ENCODE measurements at places on chromosomes 12 and 14.

- no peak for DNase-seq
Observed at GRCh38 chr12:93982771-93983315, 165.5 kb upstream of the PLXNC1 start.

GRCh38 chr14:76654573-76655108 lies 106.6 kb upstream of the VASH1 start:
- no peak for DNase-seq

DNA sequence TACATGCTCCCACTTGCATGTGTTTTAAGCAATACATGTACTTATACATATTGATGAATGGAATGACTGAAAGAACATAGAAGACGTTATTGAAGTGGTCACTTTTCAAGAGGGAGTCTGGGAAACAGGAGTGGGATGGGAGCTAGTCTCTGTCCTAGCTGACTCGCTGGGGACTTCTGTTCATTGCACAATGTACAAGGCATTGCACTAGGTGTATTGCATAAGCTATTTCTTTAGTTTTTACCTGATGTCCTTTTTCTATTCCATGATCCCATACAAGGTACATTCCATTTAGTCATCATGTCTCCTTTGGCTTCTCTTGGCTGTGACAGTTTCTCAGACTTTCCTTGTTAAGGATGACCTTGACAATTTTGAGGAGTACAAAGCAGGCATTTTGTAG lies 4.0 kb upstream of the MYO1H start:
- no peak for DNase-seq

- no peak for DNase-seq
Observed at GRCh38 chr12:50111395-50111692, 692 bp upstream of the COX14 start.

DNA sequence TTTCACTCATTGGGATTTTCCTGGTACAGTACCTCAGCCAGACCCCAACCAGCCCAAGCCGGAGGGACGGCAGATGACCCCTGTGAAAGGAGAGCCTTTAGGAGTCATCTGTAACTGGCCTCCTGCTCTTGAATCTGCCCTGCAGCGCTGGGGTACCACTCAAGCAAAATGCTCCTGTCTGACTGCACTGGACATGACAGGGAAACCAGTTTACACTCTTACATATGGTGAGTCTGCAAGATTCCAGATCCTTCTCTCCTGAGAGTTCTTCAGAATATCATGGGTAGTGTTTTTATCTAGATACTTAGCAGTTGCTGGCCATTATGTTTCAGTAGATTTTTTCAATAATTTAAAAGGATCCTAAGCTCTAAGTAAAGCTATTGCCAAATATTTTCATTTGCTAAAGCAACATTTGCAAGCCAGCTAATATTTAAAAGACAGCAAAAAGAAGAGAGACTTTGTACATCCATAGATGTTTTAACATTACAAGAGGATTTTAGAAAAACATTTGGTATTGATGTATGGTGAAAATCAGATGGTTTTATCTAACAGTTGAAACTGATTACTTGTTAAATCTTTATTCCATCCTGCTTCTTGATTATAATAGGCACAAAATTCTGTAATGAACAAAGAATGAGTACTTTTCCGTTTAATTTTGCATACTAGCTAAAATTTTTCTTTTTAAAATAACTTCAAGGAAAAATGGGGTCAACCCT lies 85.1 kb upstream of the ATF1 start:
- DNase-seq, result no peak

DNA sequence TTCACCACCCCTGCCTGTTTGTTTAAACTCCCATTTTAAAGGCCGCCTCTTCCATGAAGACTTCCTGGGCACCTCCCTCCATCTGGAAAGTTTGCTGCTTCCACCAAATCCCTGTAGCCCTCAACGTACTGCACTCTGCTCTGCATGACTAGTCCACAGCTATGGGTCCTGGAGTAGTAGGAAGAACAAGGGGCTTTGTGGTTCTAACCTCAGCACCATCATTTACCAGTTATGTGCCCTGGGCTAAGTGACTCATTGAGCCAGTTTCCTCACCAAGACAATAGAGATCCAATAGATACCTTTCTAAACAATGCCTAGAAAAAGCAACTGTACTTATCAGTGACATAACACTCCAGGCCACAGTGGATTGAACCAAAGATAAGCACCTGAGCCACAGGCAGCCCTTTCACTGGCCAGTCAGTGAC lies 8.5 kb upstream of the LTBP2 start:
- peak; percentile 86 for DNase-seq

DNA sequence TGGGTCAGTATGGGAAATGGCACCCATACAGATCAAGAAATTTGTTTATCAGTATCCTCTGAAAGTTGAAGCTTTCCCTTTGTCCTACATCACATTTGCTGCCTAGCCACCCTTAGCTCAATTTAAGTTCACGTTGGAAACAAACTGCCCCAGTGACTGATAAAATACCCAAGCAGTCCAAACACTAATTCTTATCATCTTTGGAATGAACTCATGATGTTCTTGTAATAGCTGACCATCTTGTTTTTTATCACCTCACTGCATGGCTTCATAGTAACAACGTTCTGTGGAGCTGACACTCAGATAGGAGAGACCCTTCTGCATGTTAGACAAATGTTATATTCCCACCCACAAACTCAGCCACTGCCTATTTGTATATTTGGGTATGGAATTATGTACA lies 93.4 kb downstream of the GPR135 start:
- no peak for DNase-seq

GRCh38 chr12:13278249-13278787 lies 81.8 kb downstream of the EMP1 start:
- peak; percentile 32 for DNase-seq

DNA sequence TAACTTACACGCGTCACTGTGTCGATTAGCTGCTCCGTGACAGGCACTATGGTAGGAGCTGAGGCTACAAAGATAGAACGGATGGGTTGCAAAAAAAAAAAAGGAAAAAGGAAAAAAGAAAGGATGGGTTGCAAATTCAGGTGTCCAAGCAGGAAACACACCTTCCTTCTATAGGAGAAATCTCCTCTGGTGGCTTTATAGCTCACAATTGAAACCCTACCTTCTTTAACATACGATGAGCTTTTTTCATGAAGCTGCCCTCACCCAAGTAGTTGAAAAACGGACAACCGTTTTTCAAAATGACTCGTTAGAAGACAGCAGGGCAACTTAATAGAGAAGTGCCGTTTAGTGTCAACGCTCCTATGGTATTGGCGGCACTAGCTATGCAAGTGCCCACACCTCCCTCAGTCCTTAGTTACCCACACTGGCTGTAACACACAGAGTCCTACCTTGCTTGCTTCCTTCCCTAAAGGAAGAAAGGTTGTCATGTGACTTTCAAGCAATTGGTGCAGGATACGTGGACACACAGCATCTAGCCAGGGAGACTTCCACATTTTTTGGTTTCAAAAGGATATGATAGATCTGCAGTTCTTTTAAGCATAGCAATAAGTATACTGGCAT lies 682 bp upstream of the TRIP11 start:
- peak; percentile 17 for DNase-seq

DNA sequence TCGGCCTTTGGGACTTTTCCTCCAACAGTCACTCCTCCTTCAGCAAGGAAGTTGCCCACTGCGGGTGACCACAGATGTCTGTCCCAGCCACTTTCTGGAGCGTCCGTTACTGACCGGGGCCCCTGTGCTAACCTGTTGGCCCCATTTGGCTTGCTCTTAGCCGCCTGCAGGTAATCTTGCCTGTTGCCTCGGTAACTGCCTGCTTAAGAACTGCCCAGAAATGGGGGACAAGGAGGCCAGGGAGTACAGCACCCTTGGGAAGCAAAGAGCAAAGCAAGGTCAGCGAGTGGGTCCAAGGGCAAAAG lies 338.8 kb upstream of the SFSWAP start:
- no peak for DNase-seq

DNA sequence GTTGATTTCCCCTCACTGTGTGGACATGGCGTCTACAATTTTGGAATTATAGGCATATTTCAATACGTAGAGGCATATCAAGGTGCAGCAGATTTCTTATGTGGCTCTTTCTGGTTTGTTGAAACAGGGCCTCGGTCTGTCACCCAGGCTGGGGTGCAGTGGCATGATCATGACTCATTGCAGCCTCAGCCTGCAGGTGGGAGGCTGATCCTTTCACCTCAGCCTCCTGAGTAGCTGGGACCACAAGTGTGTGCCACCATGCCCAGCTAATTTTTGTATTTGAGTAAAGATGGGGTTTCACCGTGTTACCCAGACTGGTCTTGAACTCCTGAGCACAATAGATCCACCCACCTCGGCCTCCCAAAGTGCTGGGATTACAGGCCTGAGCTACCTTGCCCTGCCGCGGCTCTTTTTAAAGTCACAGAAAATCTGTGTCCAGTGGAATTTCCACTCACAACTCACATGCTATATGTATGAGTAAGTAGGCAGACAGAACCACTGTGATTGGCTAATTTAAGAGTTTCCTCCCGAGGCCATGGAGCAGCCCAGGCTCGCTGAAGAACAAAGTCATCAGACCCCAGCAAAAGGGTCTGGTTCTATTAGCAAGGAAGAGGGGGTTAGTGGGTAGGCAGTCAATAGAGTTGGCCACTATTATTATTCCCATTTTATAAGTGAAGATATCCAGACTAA lies 9.1 kb downstream of the GNG2 start:
- no peak for DNase-seq

GRCh38 chr12:46065412-46066166 lies 75.2 kb upstream of the SCAF11 start:
- DNase-seq, result no peak

- no peak for DNase-seq
Observed at GRCh38 chr12:14264778-14265177, 100.7 kb upstream of the ATF7IP start.

DNA sequence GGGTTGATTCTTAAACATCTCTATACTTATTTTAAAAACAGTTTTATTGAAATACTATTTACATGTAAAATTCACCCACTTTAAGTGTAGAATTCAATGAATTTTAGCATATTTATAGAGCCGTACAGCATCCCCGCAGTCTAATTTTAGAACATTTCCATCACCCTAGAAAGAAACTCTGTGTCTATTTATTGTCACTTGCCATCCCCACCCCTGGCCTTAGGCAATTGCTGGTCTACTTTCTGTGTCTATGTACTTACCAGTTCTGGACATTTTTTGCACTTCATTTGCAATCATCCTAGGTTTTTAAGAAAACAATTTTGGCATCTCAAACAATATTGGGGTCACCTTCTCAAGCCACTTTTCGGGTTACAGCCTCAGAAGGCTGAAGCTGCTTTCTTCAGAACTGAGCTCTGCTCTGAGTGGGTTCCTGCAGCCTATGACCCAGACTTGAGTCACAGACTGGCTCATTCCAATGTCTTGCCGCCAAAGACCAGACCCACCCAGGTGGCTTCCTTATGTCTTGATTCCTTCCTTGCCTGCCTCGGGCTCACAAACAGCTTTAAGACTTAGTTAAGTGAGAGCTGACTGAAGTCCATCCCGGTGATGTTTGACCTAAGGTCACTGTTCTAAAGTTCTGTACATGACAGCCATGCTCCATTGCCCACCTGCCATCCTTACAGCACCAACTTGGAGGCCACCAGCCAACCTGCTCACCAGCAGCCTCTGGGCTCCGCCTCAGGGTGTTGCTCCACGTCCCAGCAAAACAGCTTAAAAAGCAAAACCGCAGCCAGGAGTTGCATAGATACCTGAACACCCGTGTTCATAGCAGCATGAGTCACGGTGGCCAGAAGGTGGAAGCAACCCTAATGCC lies 131.5 kb downstream of the CHST11 start:
- DNase-seq, result no peak

- DNase-seq, result peak; percentile 81
Observed at GRCh38 chr12:10067942-10068341, 30.8 kb downstream of the CLEC1A start.

- DNase-seq, result no peak
Observed at GRCh38 chr14:40414386-40414785, 982.2 kb upstream of the FBXO33 start.

DNA sequence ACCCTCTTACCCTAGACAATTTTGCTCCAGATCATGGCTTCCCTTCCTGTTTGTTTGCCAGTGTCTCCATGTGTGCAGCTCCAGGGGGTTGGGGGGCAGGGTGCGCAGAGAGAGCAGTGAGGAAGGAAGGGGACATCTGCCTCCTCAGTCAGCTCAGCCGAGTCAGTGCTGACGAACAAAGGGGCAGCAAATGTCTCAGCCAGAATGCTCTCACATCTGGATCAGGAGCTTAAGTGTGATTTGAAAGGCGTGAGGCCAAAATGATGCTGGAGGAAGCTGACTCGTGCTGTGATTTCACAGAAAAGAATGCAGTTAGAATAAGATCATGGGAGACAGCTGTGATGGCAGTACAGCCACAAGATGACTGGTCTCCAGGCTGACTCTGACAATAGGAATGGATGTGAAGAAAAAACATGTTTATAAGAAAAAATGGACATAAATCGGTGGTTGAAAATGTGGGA lies 27.1 kb upstream of the CDK17 start:
- peak; percentile 94 for DNase-seq

- DNase-seq, result no peak
Observed at GRCh38 chr14:68678471-68678870, 114.4 kb downstream of the ZFP36L1 start.

DNA sequence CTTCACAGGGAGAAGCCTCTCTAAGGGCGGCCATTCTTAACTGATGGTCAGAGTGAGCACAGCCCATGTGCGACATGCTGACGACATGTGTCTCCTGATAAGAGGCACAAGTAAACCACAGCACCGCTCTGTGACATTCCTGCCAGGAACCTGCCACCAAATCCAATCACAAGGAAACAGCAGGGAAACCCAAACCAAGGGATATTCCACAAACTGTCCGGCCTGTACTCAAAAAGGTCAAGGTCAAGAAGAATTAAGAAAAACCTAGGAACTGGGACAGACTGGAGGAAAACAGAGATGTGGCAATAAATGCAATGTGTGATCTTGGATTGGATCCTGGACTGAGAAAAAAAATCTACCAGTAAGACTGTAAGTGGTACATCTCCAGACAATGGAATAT lies 91.9 kb downstream of the SYNE3 start:
- no peak for DNase-seq

- no peak for DNase-seq
Observed at GRCh38 chr12:124592050-124592449, 24.6 kb upstream of the NCOR2 start.

GRCh38 chr12:66065150-66065549 lies 65.4 kb downstream of the LLPH start:
- DNase-seq, result no peak

- no peak for DNase-seq
Observed at GRCh38 chr14:95471476-95471875, 45.0 kb downstream of the SYNE3 start.

All from foreskin melanocyte (primary cell).